ENCODE measurements at places on chromosomes 1 and 21. TPM values are rescaled to one million over a fixed set of nuclear protein-coding genes. Genes with fewer than 3 reads are reported as not detected.

- no peak for DNase-seq
Observed at GRCh38 chr1:245938046-245938435, 569.0 kb downstream of the SMYD3 start.

DNA sequence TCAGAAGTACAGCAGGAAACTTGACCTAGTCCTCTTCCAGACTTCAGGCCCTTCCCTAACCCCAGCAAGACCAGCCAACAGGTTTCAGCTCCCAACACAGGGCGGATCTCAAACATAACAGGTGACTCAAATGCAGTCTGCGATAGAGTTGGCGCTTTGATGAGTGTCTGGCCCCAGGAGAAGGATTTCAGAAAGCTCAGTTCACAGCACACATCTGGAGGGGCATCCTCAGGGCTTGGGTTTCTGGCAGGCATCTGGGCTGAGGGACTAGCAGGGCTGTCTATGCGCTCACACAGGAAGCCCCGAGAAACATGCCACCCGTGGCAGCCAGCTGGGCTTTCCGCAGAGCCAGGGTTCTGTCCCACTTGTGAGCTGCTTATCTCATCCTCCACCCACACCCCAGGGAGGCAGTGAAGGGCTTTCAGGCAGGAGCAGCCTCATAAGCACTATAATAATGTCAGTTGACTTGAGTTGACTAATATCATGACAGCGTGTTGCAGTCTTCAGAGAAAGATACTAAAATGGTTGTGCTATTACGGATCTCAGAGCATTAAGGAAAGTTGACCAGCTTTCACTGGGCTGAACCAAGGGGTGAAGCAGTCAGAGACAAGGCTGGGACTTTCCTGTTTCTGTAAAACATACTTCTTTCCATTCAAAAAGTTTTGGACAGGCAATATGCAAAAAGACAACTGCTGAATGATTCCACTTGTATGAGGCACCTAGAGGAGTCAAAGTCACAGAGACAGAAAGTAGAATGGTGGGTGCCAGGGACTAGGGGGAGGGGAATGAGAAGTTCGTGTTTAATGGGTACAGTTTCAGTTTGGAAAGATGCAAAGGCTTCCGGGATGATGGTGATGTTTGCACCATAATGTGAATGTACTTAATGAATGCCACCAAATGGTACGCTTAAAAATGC, 233.0 kb upstream of the IRF2BP2 start:
- no peak for DNase-seq

- no peak for DNase-seq
Observed at GRCh38 chr1:173112129-173112528, 61.4 kb upstream of the TNFSF18 start.

Gene AMY1A
- not detected for polyA plus RNA-seq

GRCh38 chr1:169707912-169708604, 3.4 kb downstream of the SELL start:
- DNase-seq = no peak

Gene PLD5
- polyA plus RNA-seq = 0.40 TPM

Gene SPSB1
- polyA plus RNA-seq = 6.5 TPM

DNA sequence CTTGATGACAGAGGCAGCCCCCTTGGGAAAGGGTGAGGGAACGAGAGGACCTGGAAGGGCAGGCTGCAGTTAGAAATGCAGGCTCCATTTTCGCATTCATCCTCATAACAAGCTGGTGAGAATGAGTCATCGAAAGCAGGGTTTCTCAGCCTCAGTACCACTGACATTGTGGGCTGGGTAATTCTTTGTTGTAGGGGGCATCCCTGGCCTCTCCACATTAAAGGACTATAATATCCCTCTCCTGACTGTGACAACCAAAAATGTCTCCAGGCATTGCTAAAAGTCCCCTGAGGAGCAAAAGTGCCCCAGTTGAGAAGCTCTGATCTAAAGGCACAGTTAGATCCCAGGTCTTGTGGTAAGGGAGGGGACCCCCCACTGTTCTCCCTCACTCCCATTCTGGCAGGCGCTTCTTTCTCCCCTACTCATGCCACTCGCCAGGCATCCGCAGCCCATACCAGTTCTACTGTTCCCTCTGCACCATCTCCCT, 20.4 kb downstream of the KCNN3 start:
- DNase-seq = no peak

- no peak for DNase-seq
Observed at GRCh38 chr1:155967341-155968050, 10.9 kb downstream of the ARHGEF2 start.

GRCh38 chr1:17427696-17428660, 11.5 kb downstream of the RCC2 start:
- no peak for DNase-seq

- DNase-seq = no peak
Observed at GRCh38 chr1:37931102-37931360, 15.8 kb downstream of the INPP5B start.

Gene CDCA8
- polyA plus RNA-seq = 20.0 TPM

Gene TMEM82
- 0.06 TPM for polyA plus RNA-seq

DNA sequence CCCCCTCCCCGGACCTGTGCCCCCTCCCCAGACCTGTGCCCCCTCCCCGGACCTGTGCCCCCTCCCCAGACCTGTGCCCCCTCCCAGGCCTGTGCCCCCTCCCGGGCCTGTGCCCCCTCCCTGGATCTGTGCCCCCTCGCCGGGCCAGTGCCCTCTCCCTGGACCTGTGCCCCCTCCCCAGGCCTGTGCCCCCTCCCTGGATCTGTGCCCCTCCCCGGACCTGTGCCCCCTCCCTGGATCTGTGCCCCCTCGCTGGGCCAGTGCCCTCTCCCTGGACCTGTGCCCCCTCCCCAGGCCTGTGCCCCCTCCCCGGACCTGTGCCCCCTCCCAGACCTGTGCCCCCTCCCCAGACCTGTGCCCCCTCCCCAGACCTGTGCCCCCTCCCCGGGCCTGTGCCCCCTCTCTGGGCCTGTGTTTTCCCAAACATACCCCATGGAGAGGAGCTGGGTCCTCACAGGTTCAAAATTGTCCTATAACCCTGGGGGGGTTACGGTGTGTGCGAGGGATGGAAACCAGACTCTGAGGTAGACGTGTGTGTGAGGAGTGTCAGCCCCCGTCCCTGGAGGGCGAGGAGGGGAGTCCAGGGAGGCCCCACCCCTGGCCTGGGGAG, 47.6 kb upstream of the POFUT2 start:
- DNase-seq = no peak

GRCh38 chr1:15114884-15115283, 38.7 kb upstream of the TMEM51 start:
- DNase-seq = no peak

DNA sequence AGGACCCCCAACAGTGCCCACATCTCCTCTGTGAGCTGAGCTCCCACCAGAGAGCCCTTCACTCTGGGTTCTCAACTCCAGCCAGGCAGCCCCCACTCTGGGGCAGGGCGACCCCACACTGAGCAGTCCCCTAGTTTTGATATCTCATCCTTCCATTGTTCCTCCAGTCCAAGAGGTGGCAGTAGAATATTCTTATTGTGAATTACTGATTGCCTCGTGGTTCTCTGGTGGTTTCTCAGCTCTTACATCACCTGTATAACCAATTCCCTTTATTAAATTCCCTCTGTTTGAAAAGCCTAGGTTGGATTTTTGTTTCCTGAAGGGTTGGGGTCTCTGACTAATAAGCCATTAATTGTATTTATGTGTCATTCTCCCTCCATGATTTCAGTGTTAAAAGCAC, 407.5 kb downstream of the SETD4 start:
- no peak for DNase-seq

Gene BMP8B
- polyA plus RNA-seq = 0.91 TPM

- peak; percentile 39 for DNase-seq
Observed at GRCh38 chr1:95006681-95007080, 66.1 kb downstream of the ALG14 start.

Gene PRMT6
- polyA plus RNA-seq = 28.9 TPM

DNA sequence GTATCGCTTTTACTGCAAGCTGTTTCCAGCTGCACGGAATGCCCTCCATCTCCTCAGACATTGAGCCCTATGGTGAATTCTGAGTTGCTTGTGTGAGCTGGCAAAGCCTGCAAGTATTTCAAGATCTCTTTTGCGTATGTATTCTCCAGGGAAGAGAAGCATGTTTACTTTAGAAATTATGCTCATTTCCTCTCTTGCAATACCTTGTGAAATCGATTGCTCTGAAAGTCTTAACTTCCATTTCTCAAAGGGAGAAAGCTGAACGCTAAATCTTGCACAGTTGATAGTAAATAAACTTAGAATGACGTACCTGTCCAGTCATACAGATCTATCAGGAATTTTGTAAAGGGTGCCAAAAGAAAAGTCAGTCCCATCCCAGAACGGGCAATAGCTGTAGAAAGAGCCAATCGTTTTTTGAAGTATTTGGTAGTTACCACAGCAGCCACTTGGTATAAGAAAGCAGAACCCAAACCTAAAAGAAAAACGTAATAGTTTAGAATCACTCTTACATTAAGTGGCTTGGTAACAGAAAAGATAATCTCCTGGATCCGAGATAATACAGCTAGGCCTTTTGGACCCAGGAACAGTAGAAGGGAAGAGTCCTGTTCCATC, 10.0 kb downstream of the SLC16A4 start:
- no peak for DNase-seq

- DNase-seq = no peak
Observed at GRCh38 chr1:203206129-203206687, 19.7 kb upstream of the CHI3L1 start.

GRCh38 chr1:1939296-1940122, 20.4 kb upstream of the TMEM52 start:
- no peak for DNase-seq

Gene ZBTB8OS
- 35.5 TPM for polyA plus RNA-seq

DNA sequence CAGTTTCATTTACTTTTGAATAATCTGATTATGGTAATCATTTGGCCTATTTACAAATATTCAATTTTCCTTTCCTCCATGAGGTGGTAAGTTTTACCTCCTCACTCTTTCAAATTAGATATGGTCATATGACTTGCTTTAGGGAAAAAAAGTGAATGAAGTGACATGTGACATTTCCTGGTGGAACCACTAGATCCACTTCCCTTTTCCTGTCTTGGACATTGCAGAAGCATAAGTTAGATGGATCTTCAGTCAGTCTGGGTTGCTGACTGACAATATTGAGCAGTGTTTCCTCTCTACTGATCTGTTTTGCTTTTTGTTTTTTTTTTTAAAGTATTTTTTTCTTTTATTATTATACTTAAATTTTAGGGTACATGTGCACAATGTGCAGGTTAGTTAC, 481.1 kb upstream of the PTBP2 start:
- DNase-seq = no peak

GRCh38 chr1:43779805-43780403, 72.6 kb downstream of the ST3GAL3 start:
- DNase-seq = no peak

Gene LRRC3
- polyA plus RNA-seq = 5.7 TPM
